ENCODE measurements at places on chromosomes 16 and 17.

DNA sequence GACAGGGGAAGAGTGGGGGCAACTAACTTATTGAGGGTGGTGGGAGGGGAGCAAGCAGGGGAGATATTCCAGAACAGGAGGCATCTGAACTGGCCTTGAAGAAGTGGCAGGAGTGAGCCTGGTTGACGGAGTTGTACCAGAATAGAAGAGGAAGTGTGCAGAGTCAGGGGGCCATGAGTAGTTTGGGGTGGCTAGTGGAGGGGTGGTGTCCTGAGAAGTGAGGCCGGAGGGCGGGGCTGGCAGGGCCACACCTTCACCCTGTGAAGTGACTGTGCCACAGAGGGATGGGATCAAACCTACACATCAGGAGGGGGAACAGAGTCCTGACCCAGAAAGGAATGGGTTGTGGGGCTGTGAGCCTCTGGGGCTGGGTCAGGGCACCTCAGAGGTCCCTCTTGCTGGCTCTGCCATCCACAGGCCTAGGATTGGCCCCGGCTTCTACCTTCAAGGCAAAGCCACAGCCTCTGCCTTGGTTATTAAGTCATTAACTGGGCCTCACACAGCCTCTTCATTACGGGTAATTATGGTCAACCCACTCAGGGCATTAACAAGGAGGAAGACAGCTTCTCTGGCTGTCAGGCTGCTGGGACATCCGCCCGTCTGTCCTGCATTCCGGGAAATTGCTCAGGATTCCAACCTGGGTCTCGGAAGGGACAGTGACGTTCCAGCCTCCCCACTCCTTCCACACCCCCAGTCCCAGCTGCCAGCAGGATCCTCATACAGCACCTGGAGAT, 12.7 kb downstream of the SPNS2 start:
- DNase-seq, result no peak

GRCh38 chr17:72588961-72589360, 468.1 kb downstream of the SOX9 start:
- DNase-seq, result no peak

GRCh38 chr17:63751806-63752205, 10.2 kb upstream of the STRADA start:
- no peak for DNase-seq

GRCh38 chr16:50996830-50997186, 154.3 kb downstream of the SALL1 start:
- no peak for DNase-seq

DNA sequence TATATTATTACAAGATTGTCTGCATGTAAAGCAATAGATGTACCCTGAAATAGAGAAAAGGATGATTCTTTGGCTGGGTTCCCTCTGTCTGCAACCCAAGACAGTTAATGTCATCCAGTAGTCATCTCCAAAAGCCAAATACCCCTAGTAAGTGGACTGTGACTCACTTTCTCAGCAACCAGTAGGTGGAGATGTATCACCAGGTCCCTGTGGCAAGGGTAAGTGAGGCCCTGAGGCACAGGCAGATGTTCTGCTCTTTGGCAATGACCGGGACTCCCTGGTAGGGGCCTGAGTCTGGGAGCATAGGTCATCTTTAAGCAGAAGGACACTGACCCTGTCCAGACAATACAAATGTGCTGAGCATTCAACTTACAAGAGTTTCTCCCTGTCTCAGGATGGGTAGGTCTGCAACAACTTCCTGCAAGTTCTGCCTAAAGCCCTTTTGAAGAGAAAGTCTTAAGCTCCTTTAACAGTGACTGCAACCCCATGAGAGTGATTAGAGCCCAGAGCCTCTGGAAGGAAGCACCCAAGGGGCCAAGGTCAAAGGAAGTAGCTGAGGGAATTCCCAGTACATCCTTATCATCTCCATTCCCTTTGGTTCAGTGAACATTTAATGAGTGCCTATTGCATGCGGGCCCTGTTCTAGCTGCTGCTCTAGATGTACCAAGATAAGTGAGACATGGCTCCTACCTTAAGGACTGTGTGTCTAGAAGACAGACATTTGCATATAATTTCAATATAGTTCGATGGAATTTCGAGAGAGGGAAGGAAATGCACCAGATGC, 31.9 kb downstream of the PMP22 start:
- DNase-seq, result no peak

Data from activated T-cell treated with anti-CD3 and anti-CD28 coated beads, Interleukin-2, amount 50 U/mL, for 1 hour (primary cell).